ENCODE measurements at places on chromosomes 7 and 10.

GRCh38 chr7:36245684-36246299 is 92.7 kb downstream of the EEPD1 start:
- no peak for DNase-seq

GRCh38 chr7:40805361-40805760 is 670.6 kb downstream of the SUGCT start:
- no peak for DNase-seq

DNA sequence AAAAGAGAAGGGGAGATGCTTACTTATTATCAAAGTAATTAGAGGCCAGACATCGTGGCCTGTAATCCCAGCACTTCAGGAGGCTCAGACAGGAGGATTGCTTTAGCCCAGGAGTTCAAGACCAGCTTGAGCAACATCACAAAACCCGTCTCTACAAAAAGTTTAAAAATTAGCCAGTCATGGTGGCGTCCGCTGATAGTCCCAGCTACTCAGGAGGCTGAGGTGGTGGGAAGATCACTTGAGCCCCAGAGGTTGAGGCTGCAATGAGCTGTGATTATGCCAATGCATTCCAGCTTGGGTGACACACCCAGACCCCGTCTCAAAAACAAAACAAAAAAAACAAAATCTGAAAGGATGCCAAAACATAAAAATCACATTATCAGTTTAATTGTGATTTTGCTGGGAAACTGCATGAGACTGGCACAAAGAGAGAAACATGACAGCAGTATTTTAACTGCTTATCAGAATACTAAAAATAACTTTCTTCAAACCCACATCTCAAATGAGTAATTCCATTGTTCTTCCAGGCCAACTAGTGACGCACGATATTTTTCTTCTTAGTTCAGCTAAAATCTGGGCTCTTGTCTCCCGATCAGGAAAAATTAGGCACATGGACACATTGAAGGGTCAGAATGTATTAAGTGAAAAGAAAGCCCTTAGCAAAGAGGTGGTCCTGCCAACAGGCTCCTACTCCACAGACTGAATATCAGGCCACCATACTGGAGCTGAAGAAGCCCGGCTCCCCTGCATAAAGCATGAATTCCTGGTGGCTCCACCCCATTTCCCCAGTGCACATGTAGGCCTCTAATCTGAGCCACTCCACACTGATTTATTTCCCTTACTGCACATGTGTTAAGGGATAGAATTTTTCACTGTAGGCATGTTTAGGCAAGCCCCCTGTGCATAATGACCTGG is 9.6 kb upstream of the CCM2 start:
- DNase-seq: no peak

- no peak for DNase-seq
These were observed 115.2 kb upstream of the MDFIC start for GRCh38 chr7:114806590-114807162.

GRCh38 chr10:24723386-24723787 is 300 bp downstream of the ARHGAP21 start:
- peak; percentile 71 for DNase-seq

DNA sequence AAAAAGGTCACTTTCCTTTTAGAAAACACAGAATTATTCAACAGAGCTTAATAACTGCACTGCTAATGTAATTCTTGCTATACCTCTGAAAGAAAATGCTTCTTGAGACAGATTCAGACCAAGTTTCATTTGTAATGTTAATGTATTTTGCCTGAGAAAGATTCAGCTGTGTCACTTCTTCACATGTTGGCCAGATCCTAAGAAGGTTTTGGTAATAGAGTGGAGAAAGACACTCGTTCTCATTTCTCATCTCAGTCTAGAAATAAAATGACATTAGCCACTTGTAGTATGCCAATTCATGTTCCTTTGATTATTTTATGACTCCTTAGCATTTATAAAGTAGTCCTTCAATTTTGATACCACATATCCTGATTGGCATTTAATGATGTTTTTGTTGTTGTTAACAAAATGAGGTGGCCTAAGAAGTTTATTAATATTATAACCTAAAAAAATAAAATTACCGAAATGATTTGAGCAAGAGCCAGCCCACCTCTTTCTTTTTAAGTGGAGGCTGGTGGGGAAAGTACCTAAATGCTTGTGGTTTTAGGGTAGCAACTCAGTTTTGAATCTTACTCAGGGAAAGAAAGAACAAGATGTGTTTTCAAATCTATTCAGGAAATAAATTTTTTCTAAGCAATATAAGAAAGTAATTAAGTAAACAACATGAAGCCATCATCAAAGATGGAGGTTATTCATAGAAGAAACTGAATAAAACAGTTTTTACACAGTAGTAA is 16.4 kb upstream of the ELAPOR2 start:
- no peak for DNase-seq

- no peak for DNase-seq
These were observed 71.5 kb downstream of the CLEC2L start for GRCh38 chr7:139594911-139595476.

GRCh38 chr10:32256613-32257437 is 90.1 kb downstream of the EPC1 start:
- DNase-seq: peak; percentile 62

- DNase-seq: no peak
These were observed 29.5 kb downstream of the NUDT5 start for GRCh38 chr10:12165999-12166775.

- no peak for DNase-seq
These were observed 18.9 kb upstream of the ZNF138 start for GRCh38 chr7:64775289-64775688.

DNA sequence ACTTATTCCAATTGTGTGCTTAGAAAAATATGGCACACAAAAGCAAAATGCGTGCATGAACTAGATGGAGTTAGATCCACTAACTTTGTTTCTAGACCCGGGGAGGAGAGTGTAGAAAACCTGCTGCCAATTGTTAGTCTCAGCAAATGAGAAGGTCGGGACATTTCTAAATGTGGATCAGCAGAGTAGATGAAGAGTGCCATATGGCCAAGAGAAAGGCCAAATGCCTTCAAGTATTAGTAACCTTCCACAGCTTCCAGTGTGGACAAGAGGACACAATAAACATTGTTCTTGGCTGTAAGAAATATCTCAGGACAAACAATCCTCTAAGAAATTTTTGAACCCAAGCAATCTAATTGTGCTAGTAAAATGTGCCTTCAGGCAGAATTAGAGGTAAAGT is 690.3 kb downstream of the REEP3 start:
- no peak for DNase-seq

DNA sequence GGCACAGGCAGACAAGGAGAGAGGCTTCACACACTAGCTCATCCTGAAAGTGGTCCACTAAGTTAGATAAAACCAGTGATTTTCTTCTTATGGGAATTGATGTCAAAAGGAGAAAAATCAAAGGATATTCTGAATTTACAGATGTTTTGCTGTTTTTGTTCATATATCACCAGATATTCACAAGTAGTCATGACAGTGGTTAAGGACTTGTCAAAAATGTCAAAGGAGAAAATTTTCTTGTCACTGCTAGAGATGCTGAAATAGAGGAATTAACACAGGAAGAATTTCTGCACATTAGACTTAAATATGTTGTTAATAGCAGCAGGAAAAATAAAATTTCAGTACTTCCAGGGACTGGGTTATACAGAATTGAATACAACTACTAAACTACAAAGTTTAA is 78.3 kb downstream of the PRTFDC1 start:
- DNase-seq: no peak

DNA sequence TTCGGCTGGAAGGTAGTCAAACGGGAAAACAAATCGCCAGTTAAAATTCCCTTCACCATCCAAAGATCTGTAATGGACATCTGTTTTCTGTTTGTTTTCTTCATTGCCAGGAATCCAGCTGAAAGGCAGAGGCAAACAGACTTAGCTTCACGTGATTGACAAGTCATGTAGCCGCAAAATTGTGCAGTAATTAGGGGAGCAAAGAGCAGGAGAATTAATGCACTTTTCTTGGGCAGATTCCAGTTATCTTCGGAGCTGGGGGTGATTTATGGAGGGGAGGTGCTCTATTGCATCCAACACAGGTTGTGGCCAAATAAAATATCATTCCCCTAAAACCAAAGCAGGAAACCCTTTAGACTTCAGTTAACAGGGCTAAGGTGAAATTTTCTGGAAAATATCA is 162.2 kb downstream of the MYOF start:
- no peak for DNase-seq

- DNase-seq: no peak
These were observed 19.7 kb downstream of the ESYT2 start for GRCh38 chr7:158809596-158809995.

- DNase-seq: no peak
These were observed 24.8 kb upstream of the CAPZA2 start for GRCh38 chr7:116837586-116837985.

DNA sequence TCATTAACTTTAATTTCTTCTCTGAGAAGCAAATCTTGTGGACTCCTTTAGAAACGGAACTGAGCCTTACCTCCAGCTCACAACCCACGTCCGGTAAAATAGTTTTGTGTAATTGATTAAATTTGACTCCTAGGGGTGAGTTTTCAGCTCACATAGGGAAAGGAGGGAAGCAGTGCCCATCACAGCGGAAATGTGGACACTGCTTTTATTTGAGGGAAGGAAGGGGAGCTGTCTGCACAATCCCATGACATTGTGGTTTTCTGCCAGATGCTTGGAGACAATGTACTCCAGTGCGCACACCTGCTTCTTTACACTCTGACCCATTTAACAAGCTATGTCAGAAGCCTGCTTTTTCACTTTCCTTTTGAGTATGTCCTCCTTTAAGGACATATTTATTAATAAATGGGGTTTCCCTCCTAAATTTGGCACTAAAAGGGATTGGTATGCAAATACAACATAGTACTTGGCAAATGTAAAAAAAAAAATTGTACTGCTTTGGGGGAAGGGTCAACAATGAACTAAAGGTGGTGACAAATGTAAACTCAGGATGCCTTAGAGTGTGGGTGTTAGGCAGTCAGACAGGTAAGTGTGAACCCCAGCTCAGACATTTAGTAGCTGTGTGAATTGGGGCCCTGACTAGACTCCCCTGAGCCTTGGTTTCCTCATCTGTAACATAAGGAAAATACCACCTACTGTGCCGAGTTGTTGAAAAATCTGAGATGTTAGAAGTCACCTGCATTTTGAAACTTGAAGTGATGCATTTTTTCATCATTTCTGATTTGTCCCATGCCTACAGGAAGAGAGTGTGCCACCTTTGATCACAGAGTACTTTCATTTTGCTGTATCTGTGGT is 90.2 kb upstream of the KLF6 start:
- no peak for DNase-seq

DNA sequence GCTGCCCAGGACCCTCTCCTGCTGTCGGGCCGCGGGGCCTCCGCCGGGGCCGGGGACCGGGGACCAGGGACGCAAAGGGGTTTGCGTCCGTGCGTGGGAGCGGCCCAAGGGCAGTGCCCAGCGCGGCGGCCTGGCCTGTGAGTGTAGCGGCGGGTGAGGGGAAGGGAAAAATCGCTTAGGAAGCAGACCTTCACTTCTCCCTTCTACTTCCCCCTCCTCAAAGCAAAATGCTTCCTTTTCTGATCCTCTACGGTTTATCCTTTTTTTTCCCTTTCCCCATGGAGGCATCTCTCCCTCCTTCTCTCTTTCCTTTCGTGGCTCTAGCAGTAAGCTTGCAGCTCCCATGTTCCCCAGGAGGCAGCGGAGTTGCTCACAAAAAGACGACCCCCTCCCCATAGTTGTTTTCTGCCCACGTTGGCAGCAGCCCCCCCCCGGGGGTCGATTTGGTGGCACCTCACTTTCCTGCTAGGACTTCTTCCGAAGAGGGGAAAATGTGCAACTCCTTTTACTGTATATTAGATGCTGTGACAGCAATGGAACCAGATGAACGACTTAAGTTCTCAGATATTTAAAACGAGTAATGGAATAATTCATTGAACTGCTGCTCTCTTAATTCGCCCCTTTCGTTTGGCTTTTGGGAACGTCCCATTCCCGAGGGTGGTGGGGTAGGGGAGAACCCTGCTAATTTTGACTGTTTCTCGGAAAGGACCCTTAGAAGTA is 724 bp downstream of the CAPZA2 start:
- no peak for DNase-seq

DNA sequence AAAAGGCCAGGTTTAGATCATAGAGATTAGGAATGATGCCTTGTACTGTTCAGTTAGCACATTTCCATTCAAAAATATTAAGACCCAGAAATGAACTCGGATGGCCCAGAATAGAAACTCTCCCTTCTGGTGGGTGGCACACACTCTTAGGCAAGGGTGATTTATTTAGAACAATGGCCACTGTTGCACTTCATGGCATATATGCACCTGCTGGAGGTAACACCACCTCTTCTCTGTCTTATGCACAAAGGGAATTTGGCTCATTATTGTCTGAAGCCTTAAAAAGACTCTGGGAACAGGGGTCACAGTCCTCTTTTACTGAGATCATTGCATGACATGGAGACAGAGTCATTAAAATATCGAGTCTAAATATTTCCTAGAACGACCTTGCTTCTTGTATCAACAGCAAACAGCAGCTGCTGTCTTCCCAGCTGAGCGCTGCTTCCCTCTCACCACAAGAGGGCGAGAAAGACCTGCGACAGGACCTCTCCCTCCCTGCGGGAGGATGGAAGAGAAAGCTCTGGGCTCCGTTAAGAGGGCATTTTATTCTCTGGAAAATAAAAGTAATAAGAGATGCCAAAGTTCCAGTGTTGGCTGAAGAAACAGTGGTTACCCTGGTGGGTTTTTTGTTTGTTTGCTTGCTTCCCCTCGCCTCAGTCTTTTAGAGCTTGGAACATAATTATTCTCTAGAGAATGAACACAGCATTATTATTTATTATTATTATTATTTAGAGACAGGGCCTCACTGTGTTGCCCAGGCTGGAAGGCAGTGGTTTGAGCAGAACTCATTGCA is 13.5 kb upstream of the BAMBI start:
- DNase-seq: peak; percentile 90

- peak; percentile 66 for DNase-seq
These were observed at the start of gene COL26A1 for GRCh38 chr7:101362334-101363195. TSS of gene COL26A1 (plus strand) at chr7:101362875. CDS start at chr7:101363033, 158 bp downstream.

- no peak for DNase-seq
These were observed 47.2 kb downstream of the SORBS1 start for GRCh38 chr10:95513941-95514392.

DNA sequence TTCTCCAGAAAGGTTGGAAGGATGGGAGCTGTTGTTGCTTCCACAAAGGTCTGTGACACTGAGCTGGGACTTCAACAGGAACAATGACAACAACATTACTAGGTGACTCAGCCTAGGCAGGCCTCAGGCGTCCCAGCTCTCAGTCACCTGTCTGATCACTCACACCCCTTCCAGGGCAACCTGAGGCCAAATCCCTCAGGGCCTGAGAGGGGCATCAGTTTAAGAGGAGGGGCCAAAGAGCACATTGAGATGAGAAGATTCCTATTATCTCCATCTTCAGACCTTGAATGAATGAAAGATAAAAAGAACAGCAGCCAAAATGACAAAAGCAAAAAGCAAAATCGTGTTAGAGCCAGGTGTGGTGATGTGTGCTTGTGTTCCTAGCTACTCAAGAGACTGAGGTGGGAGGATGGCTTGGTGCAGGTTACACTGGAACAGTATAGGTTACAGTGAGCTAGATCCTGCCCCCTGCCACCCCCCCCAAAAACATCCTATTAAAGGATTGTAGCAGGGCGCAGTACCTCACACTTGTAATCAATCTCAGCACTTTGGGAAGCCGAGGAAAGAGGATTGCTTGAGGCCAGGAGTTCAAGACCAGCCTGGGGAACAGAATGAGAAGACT is at the start of gene ATG9B:
Gene ATG9B (minus strand): TSS at position 60 of the 622 bp plus-strand sequence. CDS start 71 bp downstream, outside the sequence.
- no peak for DNase-seq

- DNase-seq: no peak
These were observed 85.5 kb downstream of the GNAI1 start for GRCh38 chr7:80220022-80220634.

All from ovary (tissue), 10 donors.